Activated T-helper 1 cell treated with anti-CD3 and anti-CD28 coated beads, Interleukin-12 subunit alpha, Interleukin-12 subunit beta, Interleukin-2, Interleukin-4 antibody, amounts not matched to agents 30 ng/mL and 10 ng/mL and 1 ng/mL, durations not matched to agents 14 hours and 24 hours and 36 hours (primary cell): ENCODE measurements at places on chromosomes 7 and 10. TPM values are rescaled to one million over a fixed set of nuclear protein-coding genes. Genes with fewer than 3 reads are reported as not detected.

- no peak overlapping the region for H3K4me3 ChIP-seq
- no peak overlapping the region for H3K27ac ChIP-seq
- peaks cover 14% of the 10 kb centered on the region for H3K4me1 ChIP-seq
- no peaks in the 10 kb centered on the region for H3K36me3 ChIP-seq
- H3K27me3 ChIP-seq, result peaks cover 3% of the 10 kb centered on the region
- no peak for DNase-seq
Measured at GRCh38 chr7:131242123-131242650, 85.5 kb upstream of the MKLN1 start.

GRCh38 chr7:149625947-149626392 lies 128.4 kb upstream of the ZNF746 start:
- DNase-seq, result no peak
- H3K36me3 ChIP-seq, result peaks cover 6% of the 10 kb centered on the region
- peaks cover 6% of the 10 kb centered on the region for H3K27me3 ChIP-seq
- no peak overlapping the region for H3K27ac ChIP-seq
- peak overlapping the region; percentile 24 for H3K4me3 ChIP-seq

- DNase-seq, result no peak
- peak overlapping the region; percentile 7 for H3K27ac ChIP-seq
- H3K36me3 ChIP-seq, result peaks cover 1% of the 10 kb centered on the region
- H3K4me3 ChIP-seq, result peak overlapping the region; percentile 2
Measured at GRCh38 chr10:24866604-24867583, 85.5 kb downstream of the PRTFDC1 start.

The GNAI1 gene
- 5.3 and 6.0 TPM in 2 replicates for total RNA-seq

The FGFR2 gene
- total RNA-seq, result not detected in 2 replicates

- no peaks in the 10 kb centered on the region for H3K27me3 ChIP-seq
- peaks cover 33% of the 10 kb centered on the region for H3K36me3 ChIP-seq
- no peak overlapping the region for H3K4me3 ChIP-seq
- peak; percentile 25 for DNase-seq
- peaks cover 35% of the 10 kb centered on the region for H3K4me1 ChIP-seq
Measured at GRCh38 chr7:38222481-38223096, 44.5 kb downstream of the STARD3NL start.

- H3K27ac ChIP-seq, result no peak overlapping the region
- peaks cover 34% of the 10 kb centered on the region for H3K4me1 ChIP-seq
- no peak for DNase-seq
Measured at GRCh38 chr10:11407939-11408338, 203.5 kb downstream of the USP6NL start.
